Right ventricle myocardium superior (tissue), 1 donor: ENCODE measurements at places on chromosomes 6 and 20. TPM values are rescaled to one million over a fixed set of nuclear protein-coding genes. Genes with fewer than 3 reads are reported as not detected.

The TOMM6 gene
- 218 TPM for total RNA-seq

- peak; percentile 19 for DNase-seq
Measured at GRCh38 chr6:169849396-169849795, 98.0 kb downstream of the ERMARD start.

GRCh38 chr6:119647309-119647708, 297.7 kb upstream of the MAN1A1 start:
- no peak for DNase-seq

- no peak for DNase-seq
Measured at GRCh38 chr6:137299681-137300080, 80.5 kb upstream of the IFNGR1 start.

GRCh38 chr6:167550941-167551627, 226.2 kb downstream of the TTLL2 start:
- peak; percentile 95 for DNase-seq

The CHRNA4 gene
- 1.5 TPM for total RNA-seq

DNA sequence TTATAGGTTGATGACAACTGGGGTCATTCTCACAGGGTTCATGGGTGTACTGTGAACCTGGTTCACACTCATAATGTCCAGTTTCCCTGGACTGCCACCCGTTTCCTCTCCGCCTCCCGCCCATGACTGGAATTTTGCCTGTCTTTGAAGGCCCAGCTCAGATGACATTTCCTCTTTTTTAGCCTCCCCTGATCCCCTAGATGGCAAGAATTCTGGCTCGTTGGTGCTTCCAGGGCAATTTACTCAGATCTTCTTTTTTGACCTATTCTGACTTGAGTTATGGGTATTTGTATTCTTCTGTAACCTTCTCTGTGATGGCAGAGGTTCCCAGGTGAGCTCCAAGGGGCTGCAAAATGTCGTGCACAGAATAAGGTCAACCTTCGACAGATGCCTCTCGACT, 5.7 kb upstream of the CITED2 start:
- DNase-seq = no peak

DNA sequence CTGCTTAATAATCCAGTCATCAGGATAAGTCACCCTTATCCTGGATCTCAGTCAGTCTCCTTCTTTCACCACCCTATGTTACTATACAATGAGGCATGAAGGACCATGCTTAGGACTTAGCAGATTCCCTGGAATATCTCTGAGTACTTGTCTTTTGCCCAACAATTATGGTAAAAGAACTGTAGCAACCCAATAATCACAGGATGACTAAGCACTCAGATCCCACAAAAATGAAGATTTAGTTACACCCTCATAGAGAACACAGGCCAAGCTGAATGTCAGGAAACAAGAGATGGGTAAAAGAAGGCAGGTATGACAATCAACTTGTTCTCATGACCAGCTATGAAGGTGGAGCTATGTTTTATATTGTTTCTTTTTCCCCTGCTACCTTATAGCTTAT, 91.4 kb downstream of the EDN1 start:
- DNase-seq = no peak

DNA sequence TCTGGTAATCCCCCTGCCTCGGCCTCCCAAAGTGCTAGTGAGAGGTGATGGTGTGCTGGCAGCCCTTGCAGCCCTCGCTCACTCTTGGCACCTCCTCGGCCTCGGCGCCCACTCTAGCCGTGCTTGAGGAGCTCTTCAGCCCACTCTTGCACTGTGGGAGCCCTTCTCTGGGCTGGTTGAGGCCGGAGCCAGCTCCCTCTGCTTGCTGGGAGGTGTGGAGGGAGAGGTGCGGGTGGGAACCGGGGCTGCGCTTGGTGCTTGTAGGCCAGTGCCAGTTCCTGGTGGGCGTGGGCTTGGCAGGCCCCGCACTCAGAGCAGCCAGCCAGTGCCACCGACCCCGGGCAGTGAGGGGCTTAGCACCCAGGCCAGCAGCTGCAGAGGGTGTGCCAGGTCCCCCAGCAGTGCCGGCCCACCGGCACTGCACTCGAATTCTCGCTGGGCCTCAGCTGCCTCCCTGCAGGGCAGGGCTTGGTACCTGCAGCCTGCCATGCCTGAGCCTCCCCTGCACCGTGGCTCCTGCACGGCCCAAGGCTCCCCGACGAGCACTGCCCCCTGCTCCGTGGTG, 189.0 kb upstream of the ASCC3 start:
- no peak for DNase-seq

- no peak for DNase-seq
Measured at GRCh38 chr6:162099685-162100084, 627.9 kb downstream of the PRKN start.

The CRIP3 gene
- 4.1 TPM for total RNA-seq

The AKIRIN2 gene
- total RNA-seq = 38.9 TPM

GRCh38 chr6:111865049-111865585, 8.1 kb downstream of the FYN start:
- no peak for DNase-seq

- DNase-seq = no peak
Measured at GRCh38 chr6:54810147-54810546, 36.4 kb upstream of the FAM83B start.

DNA sequence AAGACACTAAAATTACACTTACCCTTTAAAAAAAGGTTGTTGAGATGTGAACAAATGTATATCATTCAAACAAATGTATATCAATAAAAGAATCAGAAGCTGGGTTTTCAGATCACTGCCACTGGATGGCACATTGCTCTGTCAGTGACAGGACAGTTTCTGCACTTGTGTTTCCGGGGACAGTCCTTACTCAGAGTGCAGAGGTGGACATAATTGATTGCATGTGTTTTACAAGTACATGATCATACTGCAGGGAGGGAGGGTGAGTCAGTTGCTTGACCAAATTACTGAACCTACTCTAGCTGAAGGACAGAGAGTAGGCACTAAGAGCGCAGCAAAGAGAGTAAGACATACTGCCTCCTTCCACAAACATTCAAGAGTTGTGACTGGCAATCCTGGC, 302.3 kb downstream of the TENT5A start:
- DNase-seq = no peak

The NDRG3 gene
- total RNA-seq = 27.5 TPM

- DNase-seq = no peak
Measured at GRCh38 chr6:67952121-67952520, 683.0 kb upstream of the ADGRB3 start.

DNA sequence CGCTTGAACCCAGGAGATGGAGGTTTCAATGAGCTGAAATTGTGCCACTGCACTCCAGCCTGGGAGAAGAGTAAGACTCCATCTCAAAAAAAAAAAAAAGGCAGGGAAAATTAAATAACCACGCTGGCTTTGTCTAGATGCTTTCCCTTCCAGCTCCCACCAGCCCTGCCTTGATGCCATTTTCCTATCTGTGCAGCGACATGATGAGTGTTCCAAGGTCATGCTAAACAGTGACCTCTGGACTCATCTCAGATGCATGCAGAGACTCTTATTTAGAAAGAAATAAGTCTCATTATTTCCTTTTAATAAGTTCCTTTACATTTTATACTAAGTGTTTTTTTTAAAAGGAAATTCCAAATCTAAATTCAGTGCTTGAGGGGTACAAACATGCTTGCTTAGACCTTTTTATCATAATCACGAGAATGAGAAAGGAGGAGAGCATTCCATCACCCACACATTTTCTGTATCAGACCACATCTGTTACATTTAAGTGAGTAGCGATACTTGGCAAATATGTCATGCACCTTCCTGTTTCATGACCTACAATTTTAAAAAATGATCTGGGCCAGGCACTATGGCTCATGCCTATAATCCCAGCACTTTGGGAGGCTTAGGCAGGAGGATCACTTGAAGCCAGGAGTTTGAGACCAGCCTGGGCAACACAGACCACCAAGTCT, 101.1 kb upstream of the RREB1 start:
- DNase-seq = no peak

The HLA-DOB gene
- total RNA-seq = not detected

DNA sequence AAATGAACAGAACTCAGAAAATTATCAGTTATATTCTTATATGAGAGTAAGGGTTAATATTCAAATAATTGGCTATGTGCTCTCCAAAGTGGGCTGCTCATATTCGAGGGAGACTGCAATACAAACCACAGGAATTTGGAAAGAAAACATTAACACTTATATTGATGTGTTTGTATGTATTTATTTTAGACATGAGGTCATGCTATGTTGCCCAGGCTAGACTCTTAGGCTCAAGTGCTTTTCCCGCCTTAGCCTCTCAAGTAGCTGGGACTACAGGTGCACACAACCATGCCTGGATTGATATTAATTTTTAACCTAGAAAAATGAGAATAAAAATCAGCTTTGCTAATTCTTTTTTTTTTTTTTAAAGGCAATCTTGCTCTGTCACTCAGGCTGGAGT, 35.0 kb downstream of the BTBD9 start:
- no peak for DNase-seq

The ACTL10 gene
- total RNA-seq = 0.22 TPM

GRCh38 chr6:129903082-129903481, 42.0 kb upstream of the TMEM244 start:
- DNase-seq = no peak

DNA sequence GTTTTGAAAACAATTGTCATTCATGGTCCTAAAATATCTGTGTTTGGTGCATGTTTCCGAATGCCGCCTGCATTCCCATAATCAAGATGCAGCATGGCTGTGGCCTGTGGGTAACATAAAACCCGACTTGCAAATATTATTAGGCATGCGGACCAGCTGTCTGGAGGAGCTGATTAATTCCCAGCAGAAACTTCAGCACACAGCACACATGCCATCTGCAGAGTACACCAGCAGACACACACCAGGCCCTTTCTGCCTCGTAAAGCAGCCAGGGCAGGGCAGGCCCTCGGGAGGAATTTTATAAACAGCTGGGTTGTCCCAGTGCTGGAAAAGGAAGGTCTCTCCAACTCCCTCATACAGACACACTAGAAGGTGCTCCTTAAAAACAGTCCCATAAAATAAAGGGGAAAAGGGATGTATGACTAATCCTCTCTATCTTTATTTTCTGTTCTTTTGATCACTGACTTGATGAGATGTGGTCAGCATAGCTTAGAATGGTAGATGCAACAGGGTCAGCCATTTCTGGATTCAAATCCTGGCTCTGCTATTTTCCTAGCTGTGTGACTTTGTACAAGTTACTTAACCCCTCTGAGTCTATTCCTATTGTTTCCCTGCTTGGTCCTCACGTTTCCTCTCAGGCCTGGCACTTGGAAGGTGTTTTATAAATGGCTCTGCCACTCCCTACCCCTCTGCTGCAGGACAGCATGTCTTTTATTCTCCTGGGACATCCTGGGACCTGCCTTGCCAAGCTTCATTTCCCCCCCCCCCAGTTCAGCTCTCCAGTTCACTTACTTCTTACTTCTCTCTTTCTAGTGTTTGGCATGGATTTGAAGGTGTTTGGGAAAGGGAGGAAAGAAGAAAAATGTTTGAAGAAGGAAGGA, 85.9 kb upstream of the TRAF3IP2 start:
- DNase-seq = no peak

The TRIM31 gene
- not detected for total RNA-seq

- DNase-seq = no peak
Measured at GRCh38 chr6:148724428-148724827, 22.4 kb upstream of the UST start.

The ABHD16A gene
- 27.9 TPM for total RNA-seq

- no peak for DNase-seq
Measured at GRCh38 chr20:33481431-33481941, 8.4 kb upstream of the CBFA2T2 start.

The PNPLA1 gene
- not detected for total RNA-seq

GRCh38 chr20:61307686-61308476, 55.8 kb downstream of the CDH4 start:
- peak; percentile 37 for DNase-seq

DNA sequence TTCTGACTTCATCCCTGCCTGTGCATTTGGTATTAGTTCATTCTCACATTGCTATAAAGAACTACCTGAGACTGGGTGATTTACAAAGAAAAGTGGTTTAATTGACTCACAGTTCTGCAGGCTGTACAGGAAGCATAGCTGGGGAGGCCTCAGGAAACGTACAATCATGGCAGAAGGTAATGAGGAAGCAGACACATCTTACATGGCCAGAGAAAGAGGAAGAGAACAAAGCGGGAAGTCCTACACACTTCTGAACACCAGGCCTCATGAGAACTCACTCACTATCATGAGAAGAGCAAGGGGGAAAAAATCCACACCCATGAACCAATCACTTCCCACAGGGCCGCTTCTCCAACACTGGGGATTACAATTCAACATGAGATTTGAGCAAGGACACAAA, 303.9 kb downstream of the CBLN4 start:
- DNase-seq = no peak

GRCh38 chr6:167840526-167841179, 13.9 kb downstream of the AFDN start:
- no peak for DNase-seq

DNA sequence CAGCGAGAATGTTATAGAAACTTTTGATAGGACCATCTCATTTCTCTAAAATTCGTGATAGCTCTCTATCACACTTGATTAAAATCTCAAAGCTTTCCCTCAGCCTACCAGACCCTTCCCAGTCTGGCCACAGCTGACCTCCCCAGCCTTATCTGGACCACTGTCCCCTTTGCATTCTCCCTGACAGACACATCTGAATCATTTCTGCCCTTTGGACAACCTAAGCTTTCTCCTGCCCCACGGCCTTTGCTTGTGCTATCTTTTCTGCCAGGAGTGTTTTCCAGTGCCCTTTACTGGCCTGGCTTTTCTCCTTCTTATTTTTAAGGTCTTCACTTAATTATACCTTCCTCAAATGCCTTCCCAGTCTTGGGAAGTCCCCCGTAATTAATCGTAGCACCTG, 136.0 kb upstream of the RNF24 start:
- DNase-seq = no peak

The WFDC12 gene
- not detected for total RNA-seq

The WTAP gene
- total RNA-seq = 40.1 TPM

GRCh38 chr6:162562041-162562440, 165.5 kb downstream of the PRKN start:
- DNase-seq = no peak

The BPIFB4 gene
- not detected for total RNA-seq

GRCh38 chr6:53894091-53894490, 99.3 kb downstream of the LRRC1 start:
- DNase-seq = no peak
